Thoracic aorta (tissue), 2 donors: ENCODE measurements at places on chromosomes 13 and 19. TPM values are rescaled to one million over a fixed set of nuclear protein-coding genes. Genes with fewer than 3 reads are reported as not detected.

The SIAH3 gene
- total RNA-seq: not detected

The KCNN4 gene
- total RNA-seq: 2.8 TPM

- DNase-seq: no peak
Measured at GRCh38 chr13:23447927-23448326, 14.4 kb upstream of the SACS start.

GRCh38 chr19:43532962-43533545, at the start of gene ZNF575:
ZNF575 (plus strand) TSS chr19:43533188; CDS start chr19:43534423, 1,235 bp downstream.
- peak; percentile 81 for DNase-seq

The ZNF506 gene
- total RNA-seq: 66.7 TPM

The F2RL3 gene
- 5.4 TPM for total RNA-seq

The WDR88 gene
- not detected for total RNA-seq

GRCh38 chr19:48186541-48186991, 16.1 kb downstream of the ZSWIM9 start:
- no peak for DNase-seq

DNA sequence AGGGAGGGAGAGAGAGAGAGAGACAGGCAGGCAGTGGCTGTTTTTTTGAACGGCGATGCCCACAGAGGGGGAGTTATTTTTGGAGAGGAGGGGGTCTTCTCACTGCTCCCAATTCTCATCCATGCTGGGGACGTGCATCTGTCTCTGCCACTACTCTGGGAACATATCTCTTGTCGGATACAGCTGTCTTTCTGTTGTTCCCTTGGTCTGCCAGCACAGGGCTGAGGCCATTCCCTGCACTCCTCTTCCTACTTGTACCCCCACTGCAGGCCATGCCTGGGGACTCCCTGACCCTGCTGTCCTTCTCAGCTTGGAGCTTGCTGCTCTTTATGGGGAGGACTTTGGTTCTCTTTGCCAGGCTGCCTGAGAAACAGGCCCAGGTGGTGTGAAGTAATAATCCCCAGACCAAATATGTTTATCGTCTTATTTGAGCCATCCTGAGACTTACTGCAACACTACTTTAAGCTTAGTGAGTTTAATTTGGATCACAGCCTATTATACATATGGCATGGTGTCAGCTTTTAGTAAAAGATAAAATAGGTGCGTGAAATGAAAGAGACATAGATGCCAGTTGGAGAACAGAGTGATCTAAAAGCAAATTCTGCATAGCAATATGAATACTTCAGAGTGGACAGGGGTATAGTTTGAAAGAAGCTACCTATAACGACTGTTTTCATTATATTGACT, 19.1 kb downstream of the LRCH1 start:
- DNase-seq: no peak

GRCh38 chr19:28487999-28488398, 725.0 kb downstream of the UQCRFS1 start:
- no peak for DNase-seq

The YIPF2 gene
- total RNA-seq: 79.6 TPM

- DNase-seq: no peak
Measured at GRCh38 chr19:42601811-42602443, 7.2 kb upstream of the CEACAM8 start.

- DNase-seq: no peak
Measured at GRCh38 chr13:60001889-60002288, 161.8 kb downstream of the DIAPH3 start.

The KLF1 gene
- total RNA-seq: not detected

GRCh38 chr13:26324867-26325266, 70.9 kb downstream of the CDK8 start:
- DNase-seq: no peak

The ACTMAP gene
- total RNA-seq: 0.68 TPM

- DNase-seq: no peak
Measured at GRCh38 chr19:4690361-4690760, 20.2 kb upstream of the MYDGF start.

GRCh38 chr19:41421314-41421713, 5.9 kb downstream of the B3GNT8 start:
- no peak for DNase-seq
